DND-41 (cell line): ENCODE measurements at places on chromosomes 5 and 9.

- no peak for DNase-seq
Observed at GRCh38 chr9:135903786-135904520, 3.4 kb downstream of the CAMSAP1 start.

DNA sequence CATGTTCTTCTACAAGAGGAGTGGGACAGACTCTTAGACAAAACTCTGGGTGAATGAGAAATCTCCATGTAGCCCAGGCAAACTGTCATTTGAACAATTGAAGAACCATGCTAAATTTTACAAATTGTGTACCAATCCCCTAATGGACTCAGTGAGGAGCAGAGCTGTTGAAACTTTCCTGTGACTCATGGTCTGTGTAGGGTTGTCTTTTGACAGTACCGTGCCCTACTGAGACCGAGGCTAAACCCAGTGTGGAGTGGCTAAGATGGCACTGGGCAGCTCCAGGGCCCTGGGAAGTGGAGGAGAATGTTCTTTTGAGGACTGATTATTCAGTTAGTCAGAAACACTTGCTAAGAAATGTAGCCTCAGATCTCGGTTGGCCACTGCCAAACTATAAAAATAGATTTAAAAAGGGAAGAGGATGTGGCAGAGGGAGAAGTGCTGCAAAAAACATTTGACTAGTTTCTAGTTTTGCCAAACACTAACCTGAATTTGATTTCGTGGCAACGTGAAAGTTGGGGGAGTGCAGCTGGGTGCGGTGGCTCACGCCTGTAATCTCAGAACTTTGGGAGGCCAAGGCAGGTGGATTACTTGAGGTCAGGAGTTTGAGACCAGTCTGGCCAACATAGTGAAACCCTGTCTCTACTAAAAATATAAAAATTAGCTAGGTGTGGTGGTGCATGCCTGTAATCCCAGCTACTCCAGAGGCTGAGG lies 24.7 kb downstream of the POU4F3 start:
- no peak for DNase-seq

DNA sequence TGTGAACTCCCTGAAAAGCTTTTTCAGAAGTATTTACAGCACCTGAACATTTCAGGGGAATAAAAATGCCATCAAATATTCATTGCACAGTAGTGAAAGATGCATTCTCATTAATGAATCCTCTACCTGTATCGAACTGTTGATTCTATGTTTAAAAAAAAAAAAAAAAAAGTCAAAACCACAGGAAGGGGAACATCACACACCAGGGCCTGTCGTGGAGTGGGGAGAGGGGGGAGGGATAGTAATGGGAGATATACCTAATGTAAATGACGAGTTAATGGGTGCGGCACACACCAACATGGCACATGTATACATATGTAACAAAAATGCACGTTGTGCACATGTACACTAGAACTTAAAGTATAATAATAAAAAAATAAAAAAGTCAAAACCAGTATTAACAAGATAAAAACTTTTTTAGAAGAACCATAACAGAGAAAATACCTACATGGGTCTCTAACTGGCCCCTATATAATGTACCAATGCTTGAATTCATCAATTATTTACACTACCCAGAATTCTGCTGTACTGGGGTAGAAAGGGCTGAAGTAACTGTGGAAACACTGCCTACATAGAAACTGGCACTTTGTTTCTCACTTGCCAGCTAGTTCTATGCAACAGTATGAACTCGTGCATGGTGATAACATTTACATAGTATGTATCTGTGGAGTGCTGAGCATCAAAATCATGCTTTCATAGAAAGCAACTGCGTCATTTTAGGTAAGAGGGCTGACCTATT lies 48.9 kb downstream of the GNAQ start:
- peak; percentile 26 for DNase-seq

GRCh38 chr5:93191035-93191817 lies 389.8 kb downstream of the NR2F1-AS1 start:
- DNase-seq = no peak

- no peak for DNase-seq
Observed at GRCh38 chr5:66796305-66797292, 200.4 kb downstream of the MAST4 start.
